ENCODE measurements at places on chromosomes 7 and 10.

DNA sequence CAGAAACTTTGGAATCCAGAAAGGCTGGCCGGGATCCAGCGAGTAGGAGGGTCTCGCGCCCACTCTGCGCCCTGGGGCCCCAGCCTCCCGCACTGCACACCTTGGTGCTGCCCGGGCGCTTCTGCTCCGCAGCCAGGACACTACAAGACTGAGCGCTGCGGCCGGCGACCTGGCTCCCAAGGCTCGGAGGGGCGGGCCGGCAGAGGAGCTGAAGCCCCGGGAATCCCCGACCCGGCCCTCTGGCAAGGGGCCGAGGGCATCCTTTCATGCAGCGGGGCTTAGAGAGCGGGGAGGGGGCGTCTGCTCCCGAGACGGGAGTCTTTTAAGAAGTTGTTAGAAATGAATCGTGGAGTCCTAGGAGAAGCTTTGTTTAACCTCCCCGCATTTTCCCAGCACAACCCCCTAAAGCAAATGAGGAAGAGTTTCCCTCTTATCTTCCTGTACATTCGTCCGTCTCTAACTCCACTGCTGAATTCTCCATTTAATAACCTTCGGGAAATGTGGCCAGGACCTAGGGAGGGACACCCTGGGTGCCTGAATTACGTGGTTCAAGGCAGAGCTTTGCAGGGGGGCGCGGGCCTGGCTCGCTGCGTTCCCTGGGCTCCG lies 1.1 kb downstream of the VWC2 start:
- no peak for DNase-seq

GRCh38 chr7:24831240-24831639 lies 74.0 kb upstream of the GSDME start:
- no peak for DNase-seq

GRCh38 chr7:143329471-143330170 lies 13.7 kb downstream of the CLCN1 start:
- DNase-seq: no peak

- DNase-seq: no peak
These were observed 4.9 kb downstream of the TRIM8 start for GRCh38 chr10:102648889-102649796.

GRCh38 chr10:110698782-110699201 lies 54.7 kb downstream of the RBM20 start:
- no peak for DNase-seq

GRCh38 chr10:69413221-69413865 lies 3.4 kb downstream of the TACR2 start:
- peak; percentile 88 for DNase-seq

- peak; percentile 72 for DNase-seq
These were observed 74.8 kb downstream of the ADARB2 start for GRCh38 chr10:1662438-1663025.

DNA sequence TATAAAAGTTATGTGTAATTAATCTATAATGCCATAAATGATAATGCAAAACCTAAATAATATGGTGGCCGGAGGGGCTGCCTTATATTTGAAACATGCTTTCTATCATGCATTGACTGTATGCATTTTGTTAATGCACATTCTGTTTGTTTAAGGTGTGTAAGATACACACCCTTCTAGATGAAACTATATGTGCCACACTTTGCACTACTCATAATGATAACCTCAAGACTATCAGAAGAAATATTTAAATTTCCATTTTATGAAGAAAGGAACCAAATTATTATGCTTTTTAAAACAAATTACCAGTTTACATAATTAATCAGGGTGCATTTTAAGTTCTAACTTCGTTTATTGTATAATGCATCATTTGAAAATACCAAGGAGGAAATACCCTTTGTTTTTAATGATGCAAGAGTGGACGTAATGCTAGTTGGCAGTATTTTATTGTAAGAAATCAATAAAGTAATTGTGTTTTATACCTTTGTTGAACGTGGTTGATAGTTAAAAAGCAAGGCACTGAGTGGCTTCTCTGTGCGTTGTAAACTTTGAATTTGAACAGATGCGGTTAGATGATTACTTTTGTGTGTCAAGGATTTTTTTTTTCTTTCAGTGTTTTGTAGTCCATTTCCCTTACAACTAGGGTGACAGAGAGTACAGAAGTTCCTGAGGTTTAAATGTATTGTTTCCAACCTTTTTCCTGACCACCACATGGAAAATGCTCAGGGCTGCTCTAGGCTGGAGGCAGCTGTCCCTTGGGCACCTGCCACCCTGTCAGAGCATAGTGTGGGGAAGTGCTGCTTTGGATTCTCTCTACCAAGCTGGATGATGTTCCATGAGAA lies 21.6 kb downstream of the NRBF2 start:
- DNase-seq: no peak

- DNase-seq: no peak
These were observed 12.1 kb downstream of the KBTBD2 start for GRCh38 chr7:32879460-32879859.

DNA sequence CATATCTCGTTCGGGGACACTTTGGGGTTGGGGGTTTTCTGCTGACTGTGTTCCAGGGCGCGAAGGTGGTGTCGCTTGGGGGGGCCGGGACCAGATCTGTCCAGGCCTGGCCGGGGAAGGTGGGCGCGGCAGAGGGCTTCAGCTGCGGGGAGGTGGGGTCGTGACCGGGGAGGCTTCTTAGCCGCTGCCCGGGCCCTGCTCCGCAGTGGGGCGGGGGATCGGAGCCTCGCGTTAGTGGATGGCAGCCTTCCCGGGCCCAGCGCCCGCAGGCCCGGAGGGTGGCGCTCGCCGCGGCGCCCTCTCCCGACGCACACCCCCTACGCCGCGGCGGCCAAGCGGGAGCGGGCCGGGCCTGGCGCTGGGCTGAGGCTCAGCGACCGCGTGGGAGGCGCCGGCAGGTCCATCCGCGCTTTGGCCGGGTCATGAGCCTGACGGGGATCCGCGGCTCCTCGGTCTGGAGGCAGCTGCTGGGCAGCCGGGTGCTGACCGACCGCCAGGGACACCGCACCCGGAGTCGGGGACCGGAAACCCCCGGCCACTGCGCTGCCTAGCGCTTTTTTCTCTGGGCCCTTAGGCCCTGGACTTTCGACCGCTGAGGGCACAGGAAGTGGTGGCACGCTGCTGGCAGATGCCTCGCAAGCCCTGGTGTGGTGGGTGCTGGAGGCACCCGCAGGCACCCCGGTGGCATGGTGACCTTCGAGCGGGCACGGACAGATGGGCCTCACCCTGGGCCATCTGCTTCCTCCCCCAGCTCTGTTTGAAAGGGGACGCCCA lies 1.2 kb downstream of the AGAP3 start:
- no peak for DNase-seq

DNA sequence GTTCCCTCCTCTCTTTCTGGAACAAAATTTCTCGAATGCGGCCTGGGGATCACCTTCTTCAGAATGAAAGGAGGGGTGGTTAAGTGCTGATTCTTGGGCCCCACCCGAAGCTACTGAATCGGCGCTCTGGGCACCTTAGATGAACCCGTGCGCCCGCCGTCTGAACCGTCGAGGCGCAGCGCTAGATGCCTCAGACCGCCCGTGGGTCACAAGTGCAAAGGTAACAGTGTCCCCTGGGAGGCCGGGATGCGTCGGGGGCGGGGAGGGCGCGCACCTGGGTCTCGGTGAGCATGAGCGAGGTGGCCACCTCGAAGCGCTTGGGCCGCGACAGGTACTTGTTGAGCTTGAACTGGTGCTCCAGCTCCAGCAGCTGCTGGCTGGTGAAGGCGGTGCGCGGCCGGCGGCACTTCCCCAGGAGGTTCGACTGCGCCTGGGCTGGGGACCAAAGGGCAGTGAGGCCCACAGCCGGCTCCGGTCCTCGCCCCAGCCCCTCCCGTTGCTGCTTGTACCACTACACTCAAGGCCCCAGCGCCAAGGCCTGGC lies 4.2 kb downstream of the MNX1 start:
- DNase-seq: no peak

- DNase-seq: no peak
These were observed 33.2 kb downstream of the UBN2 start for GRCh38 chr7:139264220-139264619.

DNA sequence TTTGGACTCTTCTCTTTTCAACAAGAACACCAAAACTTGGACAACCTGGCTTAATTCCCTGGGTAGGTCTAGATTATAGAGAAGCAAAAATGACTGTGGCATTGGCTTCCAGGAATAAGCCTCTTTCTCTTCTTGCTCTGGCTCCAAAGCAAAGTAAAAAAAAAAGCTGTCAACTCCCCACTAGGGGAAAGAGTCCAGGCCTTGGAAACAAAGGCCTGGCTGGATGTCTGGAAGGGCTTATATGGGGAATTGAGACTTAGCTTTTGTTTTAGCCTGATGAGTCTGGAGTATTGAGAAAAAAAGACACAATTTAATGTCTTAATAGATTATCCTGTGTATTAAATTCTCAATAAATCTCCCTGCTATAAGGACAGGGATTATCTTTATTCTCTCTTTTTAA lies 300.6 kb downstream of the SORCS3 start:
- DNase-seq: no peak

GRCh38 chr10:31645786-31646185 lies 282.8 kb downstream of the ARHGAP12 start:
- no peak for DNase-seq

Data from posterior vena cava (tissue), 2 donors.